GM20000 (cell line): ENCODE measurements at places on chromosomes 1 and 21.

DNA sequence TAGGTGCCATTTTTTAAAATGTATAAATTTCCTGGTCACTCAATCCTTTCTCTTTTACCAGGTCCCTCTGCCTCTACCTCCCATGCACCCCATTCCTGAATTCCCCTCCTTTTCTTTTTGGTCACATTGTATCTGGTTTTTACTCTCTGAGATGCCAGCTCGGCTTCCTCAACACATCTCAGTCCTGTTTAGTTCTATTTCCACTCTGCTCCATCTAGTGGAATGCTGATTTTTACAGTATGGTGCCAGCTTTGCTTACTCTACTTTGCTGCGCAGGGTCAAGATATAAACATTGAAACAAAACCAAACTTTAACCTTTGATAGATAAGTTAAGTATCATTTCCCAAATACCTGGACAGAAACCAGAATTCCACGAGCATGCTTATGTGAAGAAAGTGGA lies 96.0 kb downstream of the ESRRG start:
- no peak for DNase-seq

DNA sequence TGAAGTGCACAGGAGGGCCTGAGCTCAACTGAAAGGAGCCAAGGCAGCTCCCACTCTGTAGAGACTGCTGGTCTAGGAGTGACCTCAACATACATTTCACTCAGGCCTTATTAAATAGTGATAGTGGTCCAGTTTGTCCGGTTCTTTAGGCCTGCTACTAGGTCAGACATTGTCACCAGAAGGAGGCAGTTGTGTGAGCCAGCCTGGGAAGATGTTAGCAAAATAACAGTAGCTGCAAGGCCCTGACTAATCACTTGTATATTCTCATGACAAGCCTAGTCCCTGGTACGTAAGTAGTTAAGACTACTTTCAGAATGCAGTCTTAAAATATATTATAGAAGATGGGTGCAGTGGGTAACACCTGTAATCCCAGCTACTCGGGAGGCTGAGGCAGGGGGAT lies 264.0 kb upstream of the CAMK1G start:
- no peak for DNase-seq

GRCh38 chr1:162928141-162928540 lies 67.2 kb upstream of the CCDC190 start:
- no peak for DNase-seq

DNA sequence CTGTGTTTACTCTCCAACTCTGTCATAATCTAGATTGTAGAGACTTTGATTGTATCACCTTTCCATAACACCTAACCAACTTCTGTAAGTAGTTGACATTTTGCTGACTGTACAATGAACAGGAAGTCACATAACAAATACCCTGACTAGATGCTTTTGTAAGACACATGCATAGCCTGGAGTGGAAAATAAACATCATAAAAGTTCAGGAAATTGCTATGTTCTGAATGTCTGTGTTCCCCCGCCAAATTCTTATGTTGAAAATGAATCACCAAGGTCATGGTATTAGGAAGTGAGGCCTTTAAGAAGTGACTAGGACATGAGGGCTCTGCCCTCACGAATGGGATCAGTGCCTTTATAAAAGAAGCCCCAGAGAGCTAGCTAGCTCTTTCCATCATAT lies 40.4 kb upstream of the ZSWIM5 start:
- no peak for DNase-seq

GRCh38 chr1:156860628-156861423 lies at the start of gene NTRK1:
Gene NTRK1 (plus strand): TSS chr1:156860865. CDS start chr1:156860935, 70 bp downstream.
- DNase-seq, result peak; percentile 87

DNA sequence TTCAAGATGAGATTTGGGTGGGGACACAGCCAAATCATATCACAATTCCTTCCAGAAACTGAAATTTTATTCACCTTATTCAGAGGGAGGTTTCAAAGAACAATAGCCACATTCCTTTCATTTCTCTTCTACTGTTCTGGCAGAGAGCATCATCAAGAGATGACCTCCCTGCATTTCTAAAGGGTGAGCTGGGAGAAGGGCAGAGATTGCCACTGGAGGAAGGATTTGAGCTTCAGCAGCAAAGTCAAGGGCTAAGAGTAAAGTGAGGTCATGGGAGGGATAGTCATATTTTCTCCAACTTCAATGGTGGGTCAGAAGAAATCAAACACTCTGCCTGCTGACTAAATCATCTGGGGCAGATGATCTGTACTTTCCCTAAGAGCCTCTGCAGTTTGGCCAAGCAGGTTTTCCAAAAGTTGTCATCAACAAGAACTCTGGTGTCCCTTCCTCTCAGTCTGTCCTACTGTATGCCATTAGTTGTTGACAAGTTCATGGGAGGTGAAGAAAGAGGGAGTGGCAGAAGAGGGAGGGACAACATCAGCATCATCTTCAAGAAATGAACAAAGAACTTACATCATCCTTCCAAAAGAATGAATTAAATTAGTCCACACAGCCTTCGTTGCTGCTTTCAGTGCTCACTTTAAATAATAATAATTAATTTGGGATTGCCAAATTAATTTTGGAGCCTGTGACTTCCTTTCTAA lies 298.3 kb downstream of the ASTN1 start:
- no peak for DNase-seq

DNA sequence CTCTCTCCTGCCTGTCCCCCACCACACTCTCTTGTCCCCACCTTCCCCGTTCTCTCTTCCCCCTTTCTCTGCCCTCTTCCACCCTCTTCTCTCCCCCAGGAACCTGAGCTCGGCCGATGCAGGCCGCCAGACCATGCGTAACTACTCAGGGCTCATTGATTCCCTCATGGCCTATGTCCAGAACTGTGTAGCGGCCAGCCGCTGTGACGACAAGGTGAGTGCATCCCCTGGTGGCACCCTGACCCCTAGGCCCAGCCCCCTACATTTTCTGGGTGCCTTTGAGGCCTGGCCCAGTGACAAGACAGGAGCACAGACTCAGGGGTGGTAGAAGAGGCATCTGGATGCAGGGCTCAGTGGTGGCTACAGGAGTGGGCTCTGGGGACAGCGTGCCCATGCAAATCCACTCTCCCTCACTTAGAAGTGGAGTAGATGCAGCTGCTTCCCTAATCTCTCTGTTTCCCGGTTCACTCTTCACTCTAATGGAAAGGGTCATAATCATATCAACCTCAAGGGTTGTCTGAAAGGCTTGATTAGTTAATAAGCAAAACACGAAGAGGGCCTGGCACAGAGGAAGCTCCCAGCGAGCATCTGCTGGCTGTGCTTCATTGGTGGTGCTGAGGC lies 37.0 kb downstream of the PKP1 start:
- no peak for DNase-seq

DNA sequence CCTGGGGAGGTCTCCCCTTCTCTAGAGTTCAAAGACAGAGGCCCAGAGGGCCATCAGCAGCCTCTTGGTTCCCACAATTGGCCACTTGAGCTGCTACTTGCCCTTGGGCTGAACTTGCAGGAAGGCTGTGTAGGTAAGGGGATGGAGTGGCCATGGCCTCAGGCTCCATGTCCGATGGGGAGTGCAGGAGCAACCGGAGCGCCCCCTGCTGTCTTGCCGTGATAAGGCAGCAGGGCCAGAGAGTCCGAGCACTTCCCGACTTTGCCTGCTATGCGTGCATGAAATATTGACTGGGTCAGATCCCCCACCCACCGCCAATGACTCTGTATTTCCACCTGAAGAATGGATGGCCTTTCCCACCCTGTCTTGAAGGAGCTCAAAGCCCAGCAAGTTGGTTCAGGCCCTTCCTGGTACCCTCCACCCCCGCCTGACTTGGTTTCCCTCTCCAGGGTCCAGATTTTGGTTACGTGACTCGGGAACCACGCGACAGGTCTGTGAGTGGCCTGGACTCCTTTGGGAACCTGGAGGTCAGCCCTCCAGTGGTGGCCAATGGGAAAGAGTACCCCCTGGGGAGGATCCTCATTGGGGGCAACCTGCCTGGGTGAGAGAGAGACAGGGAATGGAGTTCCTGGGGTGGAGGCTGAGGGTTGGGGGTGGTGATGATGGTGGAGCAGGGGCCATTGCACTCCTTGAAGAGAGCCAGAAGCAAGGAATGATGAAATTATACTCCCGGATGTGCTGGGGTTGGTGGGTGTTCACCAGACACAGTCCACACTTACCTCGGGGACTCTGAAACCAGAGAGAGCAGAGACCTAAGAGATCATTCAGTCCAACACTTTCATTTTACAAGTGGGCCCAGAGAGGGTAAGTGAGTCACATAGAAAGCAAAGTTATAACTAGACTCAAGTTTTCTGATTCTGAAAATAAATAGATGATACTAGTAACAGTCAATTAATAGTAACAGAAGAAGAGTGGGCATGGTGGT lies 25.6 kb downstream of the PADI3 start:
- peak; percentile 64 for DNase-seq

GRCh38 chr1:20165522-20165951 lies 20.4 kb upstream of the UBXN10 start:
- no peak for DNase-seq

GRCh38 chr1:182164273-182164672 lies 102.8 kb upstream of the ZNF648 start:
- no peak for DNase-seq

DNA sequence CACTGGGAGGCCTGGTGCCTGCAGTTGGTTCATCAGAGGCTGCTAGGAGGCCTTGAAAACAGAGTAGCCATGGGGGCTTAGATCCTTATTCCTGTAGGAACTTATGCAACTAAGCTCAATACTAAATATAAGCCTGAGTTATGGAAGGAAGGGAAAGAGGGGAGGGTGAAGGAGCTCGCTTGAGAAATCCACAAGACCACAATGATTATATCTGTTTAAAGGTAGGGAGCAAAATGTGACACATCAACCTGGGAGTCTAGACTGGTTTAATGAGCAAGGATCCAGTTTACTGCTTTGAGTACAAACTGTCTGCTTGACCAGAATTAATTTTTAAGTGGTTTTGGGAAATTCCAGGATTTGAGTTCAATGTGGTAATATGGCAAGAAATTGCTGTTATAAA lies 20.4 kb upstream of the ANGPTL7 start:
- DNase-seq, result no peak

DNA sequence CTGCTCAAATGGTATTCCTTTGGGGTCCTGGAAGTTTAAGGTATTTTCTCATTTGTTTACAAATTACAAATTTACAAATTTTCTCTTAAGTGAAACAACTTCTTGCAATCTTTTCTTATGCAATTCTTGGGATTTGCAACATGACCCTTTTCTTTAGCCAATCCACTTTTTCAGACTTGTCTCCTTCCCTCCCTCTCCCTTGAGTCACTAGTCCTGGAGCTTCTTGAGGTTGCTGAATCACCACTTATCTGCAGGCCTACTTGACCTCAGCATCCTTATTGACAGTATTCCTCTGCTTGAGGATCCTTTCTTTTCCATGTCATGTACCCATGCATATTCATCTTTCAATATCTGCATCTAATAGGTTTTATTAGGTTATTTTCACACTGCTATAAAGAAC lies 302.8 kb upstream of the ADAMTS5 start:
- DNase-seq, result no peak

DNA sequence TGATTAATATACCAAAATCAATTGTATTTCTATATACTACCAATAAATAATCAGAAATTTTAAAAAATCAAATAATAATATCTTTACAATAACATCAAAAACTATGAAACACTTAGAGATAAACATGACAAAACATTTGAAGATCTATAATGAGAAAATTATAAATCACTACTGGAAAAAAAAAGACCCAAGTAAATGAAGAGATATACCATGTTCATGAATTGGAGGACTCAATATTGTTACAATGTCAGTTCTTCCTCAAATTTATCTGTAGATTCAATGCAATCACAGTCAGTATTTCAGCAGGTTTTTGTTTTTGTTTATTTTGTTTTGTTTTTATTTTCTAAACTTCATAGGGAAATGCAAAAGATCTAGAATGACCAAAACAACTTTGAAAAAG lies 4.2 kb upstream of the ITPKB start:
- no peak for DNase-seq

DNA sequence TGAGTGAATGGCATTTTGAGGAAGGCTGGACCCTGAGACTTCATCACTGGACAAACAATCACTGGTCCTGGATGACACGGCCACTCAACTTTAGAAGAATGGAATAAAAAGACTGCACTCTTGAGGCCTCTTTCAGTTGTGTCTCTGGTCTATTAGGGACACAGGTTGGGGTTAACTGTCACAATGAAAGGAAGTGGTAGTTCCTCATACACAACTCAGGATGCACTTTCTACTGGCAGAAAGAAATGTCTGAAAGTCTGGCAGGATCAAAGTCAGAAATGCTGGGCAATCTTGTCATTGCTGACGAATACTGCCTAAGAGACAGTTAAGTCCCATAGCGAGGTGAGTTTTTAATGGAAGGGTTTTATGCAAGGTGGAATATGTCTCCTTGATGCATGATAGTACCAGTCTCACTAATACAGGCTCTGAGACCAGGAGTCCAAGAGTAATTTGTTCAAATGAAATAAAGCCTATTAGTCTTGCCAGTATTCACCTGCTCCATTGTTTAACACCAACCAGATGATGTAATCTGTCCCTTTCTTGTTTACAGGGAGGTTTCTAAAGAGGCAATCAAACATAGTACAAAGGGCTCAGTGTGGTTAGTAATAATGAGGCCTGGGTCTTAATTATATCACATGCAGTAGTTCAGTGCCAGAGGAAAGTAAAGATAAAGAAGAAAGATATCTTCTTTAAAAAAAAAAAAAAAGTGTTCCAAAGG lies 11.2 kb upstream of the RRP15 start:
- DNase-seq, result no peak

DNA sequence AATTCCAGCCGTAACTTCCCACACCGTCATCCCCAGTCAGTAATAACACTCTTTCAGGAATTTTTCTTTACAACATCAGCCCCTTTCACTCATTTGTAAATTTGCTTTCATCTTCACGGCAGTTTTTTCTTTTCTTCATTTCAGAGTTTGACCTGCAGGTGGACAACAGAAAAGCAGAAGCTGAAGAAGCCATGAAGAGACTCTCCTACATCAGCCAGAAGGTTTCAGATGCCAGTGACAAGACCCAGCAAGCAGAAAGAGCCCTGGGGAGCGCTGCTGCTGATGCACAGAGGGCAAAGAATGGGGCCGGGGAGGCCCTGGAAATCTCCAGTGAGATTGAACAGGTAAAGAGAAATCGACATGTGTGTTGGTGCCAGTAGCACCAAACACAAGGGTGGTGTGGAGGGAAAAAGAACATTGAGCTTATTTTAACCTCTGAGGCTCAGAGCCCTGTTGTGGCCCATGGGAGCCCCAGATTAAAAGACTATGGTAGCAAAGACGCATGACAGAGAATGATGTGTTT lies 53.2 kb downstream of the LAMC2 start:
- DNase-seq, result no peak

GRCh38 chr1:20719871-20720620 lies 2.2 kb upstream of the KIF17 start:
- no peak for DNase-seq

- DNase-seq, result no peak
These were observed 21.8 kb upstream of the HSD3B1 start for GRCh38 chr1:119485201-119485600.
